ENCODE measurements at places on chromosomes 4 and X. TPM values are rescaled to one million over a fixed set of nuclear protein-coding genes. Genes with fewer than 3 reads are reported as not detected.

DNA sequence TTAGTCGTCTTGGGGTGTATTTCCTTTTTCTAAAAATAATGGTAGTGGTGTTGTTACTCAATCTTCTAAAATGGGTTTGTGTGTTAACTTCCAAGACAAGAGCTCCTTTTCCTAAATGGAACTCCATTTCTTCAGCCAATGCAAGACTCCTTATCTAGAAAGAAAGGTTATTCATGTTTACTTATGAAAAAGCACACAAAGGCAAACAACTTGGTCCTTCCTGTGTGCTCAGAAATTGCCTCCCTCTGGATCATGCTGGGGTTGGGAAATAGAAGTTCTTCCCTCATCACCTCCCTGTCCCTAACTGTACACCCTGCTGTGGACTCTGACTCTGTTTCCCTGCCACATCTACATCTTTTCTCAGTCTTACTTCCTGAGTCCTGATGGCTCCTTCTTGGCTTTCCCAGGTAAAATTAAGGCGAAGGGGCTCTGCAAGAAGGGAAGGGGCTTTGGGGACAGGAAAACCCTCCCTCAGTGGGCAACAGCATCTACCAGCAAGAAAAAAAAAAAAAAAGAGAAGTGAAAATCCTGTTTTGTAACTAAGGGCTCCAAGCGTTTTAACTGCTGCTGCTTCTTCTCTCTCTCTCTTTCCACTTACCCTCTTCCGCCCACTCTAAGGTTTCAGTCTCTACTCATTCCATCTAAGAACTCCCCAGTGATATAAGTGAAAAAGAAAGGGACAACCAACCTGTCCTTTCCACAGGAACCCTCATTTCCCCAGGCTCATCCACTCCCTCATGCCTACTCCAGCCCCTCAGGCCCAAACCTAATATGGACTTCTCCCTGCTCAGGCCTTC lies 19.8 kb upstream of the TASL start:
- DNase-seq, result no peak

DNA sequence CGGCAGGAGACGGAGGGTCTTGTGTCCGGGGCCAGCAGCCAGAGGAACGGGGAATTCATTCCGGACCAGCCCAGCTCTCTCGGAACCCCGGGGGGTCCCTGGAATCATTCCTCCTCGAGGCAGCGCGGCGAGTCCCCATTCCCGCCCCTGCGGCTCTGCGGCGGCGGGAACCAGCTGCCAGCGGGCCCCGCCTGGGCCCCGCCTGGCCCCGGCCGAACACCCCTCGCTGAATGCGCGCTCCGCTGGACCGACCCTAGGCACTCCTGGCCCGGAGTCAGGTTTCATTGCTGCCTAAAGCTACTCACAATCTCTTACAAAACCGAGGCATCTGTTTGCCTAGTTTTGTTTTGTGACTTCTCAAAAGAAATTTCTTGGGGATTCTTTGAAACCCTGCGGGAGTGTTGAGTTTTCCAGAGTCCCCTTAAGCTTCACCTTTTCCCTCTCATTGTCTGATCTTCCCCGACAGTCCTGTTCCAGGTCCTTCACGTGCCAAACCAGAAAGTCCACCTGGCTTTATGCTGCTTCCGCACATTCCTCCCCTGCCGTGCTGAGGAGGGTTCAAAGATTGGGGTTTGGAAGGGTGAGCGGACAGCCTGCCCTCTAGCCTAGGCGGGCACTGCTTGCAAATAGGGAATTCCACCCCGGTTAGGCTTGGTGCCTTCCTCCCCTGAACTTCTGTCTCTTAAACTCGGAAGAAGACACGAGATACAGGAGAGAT lies 789 bp downstream of the ARHGAP10 start:
- DNase-seq, result peak; percentile 63

The PAK3 gene
- total RNA-seq, result 0.83 TPM

The LEF1 gene
- 0.73 TPM for total RNA-seq

- no peak for DNase-seq
These were observed 106.5 kb upstream of the STOX2 start for GRCh38 chr4:183798301-183799253.

The CYTL1 gene
- not detected for total RNA-seq

The SLC9B2 gene
- 32.3 TPM for total RNA-seq

DNA sequence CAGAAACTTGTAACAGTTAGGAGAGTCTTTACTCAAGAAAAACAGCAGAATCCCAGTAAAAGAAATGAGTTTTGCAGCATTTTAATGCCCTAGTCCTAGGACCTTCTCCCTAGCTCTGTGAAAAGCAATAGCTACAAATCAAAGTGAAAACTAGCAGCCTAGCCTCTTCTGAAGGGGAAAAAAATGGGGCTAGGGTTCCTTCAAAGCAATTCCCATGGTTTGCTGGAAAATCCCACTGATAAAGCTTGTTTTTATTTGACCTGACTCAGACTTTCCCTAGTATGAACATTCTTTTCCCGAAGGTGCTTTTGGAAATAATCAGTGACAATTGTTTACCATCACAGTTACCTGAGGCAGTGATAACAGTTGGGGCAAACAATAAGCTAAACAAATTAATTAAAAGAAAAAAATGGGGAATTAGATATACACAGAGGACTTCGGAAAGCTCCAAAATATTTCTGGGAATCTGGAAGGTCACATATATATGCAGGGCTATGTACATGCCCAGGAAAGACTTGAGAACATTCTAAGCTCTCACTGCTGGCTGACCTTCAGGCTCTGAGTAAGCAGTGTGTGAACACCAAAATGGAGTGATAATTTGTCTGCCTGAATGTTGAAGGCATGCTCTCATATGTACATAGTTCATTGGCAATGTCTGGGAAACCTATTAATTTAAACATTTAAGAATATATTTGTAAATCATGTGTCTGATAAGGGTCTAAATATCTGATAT lies 285.9 kb downstream of the KCTD8 start:
- no peak for DNase-seq

The DRP2 gene
- not detected for total RNA-seq

The DGAT2L6 gene
- total RNA-seq, result not detected

- DNase-seq, result peak; percentile 48
These were observed 2.3 kb downstream of the DUSP9 start for GRCh38 chrX:153649178-153649914.

The SLC6A8 gene
- total RNA-seq, result 3.2 TPM

The TIGD4 gene
- 0.08 TPM for total RNA-seq

- no peak for DNase-seq
These were observed 163.7 kb downstream of the NPNT start for GRCh38 chr4:106058921-106059320.

DNA sequence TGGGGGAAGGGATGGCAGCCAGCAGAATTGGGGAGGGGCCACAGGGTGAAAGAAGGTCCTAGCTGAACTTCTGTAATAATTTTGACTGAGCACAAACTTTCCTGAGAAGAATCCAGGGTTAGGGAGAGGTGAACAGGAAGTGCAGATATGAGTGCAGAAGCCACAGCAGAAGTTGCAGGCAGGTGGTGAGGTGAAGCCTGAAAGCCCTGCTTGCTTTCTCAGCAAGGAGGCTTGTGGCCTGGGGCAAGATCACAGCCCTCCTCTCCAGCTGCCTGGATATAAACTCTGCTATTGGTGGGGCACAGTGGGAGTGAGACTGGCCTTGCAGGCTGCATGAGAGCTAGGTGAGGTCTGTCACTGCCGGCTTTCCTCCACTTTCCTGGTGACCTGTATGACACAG lies 44.1 kb upstream of the UPRT start:
- no peak for DNase-seq

- no peak for DNase-seq
These were observed 378.6 kb upstream of the ANXA10 start for GRCh38 chr4:167713756-167714155.

DNA sequence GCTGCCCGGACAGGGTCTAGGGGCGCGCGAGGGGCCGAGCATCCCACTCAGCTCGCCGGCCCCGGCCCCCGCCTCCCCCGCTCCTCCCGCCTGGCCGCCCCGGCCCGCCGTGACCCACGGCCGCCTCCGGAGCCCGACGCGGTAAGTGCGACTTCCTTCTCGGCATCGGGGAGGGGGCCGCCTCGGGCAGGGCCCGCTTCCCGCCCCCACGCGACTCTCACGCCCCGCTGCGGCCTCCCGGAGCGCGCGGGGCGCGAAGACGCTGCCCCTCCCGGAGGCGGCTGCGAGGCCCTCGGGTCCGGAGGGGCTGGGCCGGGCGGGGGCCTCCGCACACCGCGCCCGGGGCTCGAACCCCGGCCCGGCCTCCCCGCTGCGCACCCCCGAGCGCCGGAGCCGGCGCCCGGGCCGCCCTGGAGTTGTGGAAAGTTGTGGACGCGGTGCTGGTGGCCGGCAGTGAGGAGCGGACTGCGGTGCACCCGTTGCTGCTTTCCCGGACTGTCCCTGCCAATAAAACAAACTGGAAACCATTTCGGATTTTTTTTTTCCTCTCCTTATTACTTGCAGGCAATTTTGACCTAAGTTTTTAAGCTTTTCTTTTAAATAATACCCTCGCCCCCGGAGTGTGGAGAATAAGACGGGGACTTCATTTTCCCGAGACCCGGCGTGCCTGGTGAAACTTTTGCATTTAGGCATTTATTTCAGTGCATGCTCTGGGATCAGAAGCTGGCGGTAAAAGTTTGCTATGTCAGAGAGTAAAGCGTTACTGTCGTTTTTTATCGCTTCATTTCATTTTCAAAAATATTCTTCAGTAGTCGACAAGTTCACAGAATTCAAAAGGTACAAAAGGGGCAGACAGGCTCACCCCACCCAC lies 13.0 kb upstream of the TMEM156 start:
- DNase-seq, result peak; percentile 57

DNA sequence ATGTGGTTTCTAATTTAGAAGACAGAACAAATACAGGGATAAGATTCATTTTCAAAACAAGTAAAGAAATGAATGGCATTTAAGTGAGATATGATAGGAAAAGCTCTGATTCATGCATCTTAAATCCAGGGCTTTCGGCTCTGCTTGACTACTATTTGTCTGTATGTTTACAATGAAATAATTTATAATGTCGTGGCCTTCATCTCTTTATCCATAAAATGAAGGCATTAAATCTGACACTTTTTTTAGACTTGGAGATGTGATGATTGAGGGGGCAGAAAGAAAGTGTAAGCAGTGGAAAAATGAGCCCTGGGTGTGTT lies 115.7 kb upstream of the KIT start:
- DNase-seq, result no peak
